ENCODE measurements at places on chromosomes 5 and 9. TPM values are rescaled to one million over a fixed set of nuclear protein-coding genes. Genes with fewer than 3 reads are reported as not detected.

- DNase-seq: no peak
- no peaks in the 10 kb centered on the region for H3K36me3 ChIP-seq
Measured at GRCh38 chr9:116280529-116280928, 126.9 kb downstream of the PAPPA start.

DNA sequence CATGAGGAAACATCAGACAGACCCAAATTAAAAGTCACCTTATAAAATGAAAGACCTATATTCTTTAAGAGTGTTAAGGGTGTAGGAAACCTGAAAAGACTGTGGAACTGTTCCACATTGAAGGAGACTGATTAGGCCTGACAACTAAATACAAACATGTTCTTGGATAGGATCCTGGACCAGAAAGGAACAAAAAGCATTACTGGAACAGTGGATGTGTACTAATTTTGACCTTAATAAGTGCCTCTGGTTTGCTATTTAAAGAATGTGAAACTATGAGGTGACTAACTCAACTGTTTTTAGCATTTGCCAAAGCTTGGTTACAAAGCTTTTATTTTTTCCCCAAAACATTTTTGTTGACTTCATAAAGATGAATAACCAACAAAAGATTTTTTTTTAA is 340.6 kb downstream of the CAAP1 start:
- H3K27me3 ChIP-seq: no peaks in the 10 kb centered on the region
- H3K4me3 ChIP-seq: no peak overlapping the region
- DNase-seq: no peak
- no peaks in the 10 kb centered on the region for H3K36me3 ChIP-seq
- H3K27ac ChIP-seq: no peak overlapping the region

DNA sequence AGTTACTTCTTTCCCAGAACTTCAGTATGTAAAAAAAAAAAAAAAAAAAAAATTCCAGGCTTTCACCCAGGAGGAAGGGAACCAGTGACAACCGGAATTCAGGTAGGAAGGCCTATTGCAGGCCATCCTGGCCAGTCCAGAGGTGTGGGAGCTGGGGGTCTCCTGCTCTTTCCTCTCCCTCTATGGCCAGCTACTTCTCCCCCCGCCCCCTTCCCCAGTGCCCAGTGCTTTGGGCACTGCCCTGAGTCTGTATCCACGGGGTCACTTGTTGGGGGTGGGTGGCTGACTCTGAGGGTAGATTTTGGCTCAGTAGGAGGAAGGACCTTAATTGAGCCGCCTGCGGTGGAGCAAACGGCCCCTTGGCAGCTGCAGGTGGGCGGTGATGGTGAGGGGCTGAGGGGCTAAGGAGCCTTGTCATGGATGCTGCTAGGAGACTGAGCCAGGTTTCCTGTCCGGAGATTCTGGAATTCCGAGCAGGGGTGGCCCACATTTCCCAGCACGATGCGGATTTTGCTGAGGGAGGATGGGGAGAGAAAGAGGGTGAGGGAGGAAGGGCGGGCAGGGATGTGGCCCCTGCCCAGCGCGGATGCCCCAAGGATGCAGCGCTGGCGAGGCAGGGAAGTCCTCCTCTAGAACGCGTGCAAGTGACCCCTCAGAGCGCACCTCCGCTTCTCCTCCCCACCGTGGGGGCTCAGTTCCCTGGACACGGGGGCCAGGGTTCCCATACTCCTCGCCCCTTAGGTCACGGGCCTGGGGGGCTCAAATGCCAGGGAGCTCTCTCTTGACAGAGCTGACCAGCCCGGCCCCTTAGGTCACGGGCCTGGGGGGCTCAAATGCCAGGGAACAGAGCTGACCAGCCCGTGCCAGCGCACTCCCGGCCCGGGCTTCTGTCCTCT is 1.2 kb upstream of the PHF2 start:
- DNase-seq: no peak
- peak overlapping the region; percentile 92 for H3K27ac ChIP-seq
- no peaks in the 10 kb centered on the region for H3K36me3 ChIP-seq
- no peaks in the 10 kb centered on the region for H3K4me1 ChIP-seq
- H3K27me3 ChIP-seq: no peaks in the 10 kb centered on the region

PTTG1 gene
- total RNA-seq: 36.3 TPM

RHOBTB3 gene
- 87.9 TPM for total RNA-seq

Measured in Peyer's patch (tissue), 4 donors.